ENCODE measurements at places on chromosomes 12 and 14.
A peak's percentile ranks its signal among the peaks of the same experiment; 100 is the strongest.

GRCh38 chr12:122845865-122846621, 10.8 kb downstream of the HIP1R start:
- no peak for DNase-seq

DNA sequence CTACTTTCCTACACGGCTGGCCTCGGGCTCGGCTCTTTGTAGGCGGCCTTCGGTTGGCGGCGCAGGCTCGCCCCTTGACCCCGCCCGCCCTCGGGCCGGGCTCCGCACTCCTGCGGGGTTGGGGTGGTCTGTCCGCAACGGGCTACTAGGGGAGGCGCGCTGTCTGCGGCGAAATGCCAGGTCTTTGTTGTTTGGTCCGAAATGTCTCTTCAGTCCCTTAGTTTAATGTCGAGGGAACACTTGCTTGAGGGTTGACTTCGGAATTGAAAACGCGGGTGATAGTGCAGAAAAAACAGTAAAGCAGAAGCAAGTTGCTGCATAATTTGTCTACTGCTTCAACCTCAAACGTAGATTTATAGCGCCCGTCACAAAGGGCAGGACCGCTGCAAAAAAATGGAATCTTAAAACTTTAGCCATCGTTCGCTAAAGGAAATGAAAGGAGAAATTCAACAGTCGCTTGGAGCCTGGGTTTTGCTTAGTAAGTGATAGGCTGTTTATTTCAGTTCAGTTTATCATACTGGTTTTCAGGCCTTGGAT, 390 bp downstream of the JKAMP start:
- no peak for DNase-seq

DNA sequence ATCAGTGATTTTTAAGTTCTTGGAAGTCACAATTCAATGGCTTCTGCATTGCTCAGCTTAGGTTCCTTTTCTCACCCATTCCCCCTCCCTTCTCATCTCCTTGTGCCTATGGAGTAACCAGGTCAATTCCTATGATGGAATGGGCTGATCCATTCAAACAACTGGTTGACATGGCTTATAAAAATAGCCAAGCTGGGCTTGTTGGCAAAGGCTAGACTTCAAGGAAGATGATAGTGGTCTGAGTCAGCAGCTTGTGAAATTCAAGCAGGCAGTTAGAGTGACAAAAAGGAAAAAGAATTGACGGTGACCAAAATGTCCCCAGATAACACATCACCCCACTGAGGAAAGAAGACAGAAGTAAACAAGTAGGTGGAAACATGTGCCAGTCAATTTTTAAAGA, 119.9 kb upstream of the PCED1B start:
- DNase-seq: no peak

DNA sequence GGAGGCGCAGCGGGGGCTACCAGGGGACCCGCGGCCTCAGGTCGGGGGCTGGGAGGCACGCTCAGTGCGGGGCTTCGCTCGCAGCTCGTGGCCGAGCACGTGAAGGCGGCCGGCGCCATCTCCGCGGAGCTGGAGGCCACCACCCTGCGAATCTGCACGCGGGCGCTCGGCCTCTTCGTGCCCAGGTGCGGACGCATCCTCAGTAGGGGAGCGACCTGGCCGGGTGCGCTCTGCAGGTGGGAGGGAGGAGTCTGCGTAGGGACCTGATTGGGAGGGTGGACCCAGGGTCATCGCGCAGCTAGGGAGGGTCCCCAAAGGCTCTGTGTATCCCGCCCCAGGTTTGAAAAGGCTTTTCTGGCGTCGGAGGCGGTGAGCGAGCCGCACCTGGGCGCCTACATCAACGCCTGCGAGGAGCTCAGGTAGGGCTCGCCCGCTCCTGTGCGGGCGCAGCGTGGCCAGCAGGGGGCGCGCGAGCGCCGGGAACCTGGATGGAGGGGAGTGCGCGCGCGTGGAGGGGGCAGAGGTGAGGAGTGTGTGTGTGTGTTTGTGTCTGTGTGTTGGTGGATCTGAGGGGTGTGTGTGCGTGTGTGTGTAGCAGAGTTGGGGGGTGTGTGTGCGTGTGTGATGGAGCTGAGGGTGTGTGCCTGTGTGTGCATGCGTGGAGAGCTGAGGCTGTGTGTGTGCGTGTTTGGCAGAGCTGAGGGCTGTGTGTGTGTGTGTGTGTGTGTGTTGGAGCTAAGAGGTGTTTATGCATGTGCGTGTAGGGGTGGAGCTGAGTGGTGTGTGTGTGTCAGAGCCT, 10.3 kb downstream of the EXOC3L4 start:
- DNase-seq: peak; percentile 75

DNA sequence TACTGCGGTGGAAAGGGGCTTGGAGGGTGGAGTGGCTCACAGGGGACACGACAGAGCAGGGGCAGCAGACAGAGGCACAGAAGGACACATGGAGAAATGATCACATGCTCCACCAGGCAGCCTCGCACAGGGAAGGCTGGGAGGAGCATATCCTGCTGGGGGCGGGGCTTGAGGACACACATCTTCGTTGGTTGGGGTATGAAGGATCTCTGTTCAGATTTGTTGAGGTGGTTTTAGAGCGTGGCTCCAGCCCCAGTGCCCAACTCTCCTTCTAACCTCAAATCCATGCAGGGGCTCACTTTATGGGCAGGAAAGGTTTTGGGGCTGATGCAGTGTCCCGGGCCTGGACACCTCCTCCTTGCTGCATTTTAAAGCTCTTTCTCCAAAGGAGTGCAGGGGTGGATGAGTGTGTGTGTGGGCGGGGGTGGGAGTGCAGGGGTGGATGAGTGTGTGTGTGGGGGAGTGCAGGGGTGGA, 733 bp upstream of the P3H3 start:
- no peak for DNase-seq

- no peak for DNase-seq
Observed at GRCh38 chr12:58916921-58917511, 3.3 kb downstream of the LRIG3 start.

DNA sequence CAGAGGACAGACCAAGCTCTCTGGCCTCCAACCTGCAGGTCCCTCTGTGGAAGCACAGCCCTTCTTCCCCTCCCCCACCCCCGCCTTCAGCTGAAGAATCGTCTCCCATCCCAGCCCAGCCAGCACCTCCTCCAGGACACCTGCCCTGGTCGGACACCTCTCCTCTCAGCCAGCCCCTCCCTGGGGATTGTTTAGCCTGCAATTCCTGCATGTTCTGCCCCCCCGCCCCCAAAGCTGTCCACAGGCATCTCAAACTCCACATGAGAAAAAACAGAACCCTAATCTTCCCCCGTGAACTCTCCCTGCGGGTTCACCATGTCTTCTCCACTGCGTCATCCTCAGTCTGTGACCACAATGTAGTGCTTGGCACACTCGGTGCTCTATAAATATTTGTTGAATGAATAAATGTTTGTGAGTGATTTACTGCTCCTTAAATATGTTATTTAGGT, 24.1 kb downstream of the PRIMA1 start:
- no peak for DNase-seq

GRCh38 chr14:103495854-103496253, 26.8 kb downstream of the CKB start:
- DNase-seq: no peak

Data from stimulated activated CD8-positive, alpha-beta memory T cell treated with anti-CD3 and anti-CD28 coated beads, Interleukin-15, amount 100 ng/mL, for 24 hours (primary cell).